ENCODE measurements at places on chromosomes 6 and 20.

DNA sequence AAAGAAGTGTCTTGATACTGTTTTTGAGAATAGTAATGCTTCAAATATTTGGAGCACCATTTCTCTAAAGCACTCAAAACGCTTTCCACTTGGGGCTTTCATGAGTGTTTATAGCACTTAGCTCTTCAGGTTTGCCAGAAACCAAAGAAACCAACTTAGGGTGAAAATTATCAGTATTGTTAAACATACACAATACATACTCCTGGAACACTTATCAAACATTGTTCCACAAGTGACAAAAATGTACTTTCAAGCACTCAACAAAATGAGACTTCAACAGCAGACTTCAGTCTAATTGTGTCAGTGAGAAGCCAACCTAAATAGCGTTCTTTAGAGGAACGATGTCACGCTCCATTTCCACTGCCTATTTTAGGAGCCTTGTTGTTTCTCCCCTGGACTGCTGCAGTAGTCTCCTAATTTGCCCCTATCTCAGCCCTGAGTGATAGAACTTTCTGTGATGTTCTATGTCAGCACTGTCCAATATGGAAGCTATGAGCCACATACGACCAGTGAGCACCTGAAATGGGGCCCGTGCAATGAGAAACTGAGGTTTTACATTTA, 461.3 kb downstream of the KIF16B start:
- DNase-seq, result no peak

DNA sequence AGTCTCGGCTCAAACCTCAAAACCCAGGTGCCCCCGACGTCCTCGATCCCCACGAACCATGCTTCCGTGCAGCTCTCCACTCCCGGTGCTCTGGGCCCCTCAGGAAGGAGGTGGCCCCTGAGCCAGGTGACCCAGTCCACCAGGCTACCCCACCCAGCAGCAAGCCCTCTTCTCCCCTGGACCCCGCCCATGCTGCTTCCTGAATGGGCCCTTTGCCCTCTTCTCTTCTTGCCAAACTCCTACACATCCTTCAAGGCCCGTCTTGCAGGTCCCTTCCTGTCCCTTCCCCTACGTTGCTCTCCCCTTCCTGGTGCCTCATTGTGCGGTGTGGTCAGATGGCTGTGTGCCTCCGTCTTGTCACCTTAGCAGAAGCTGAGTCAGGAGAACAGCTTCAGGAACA, 3.4 kb upstream of the GATA5 start:
- DNase-seq, result no peak

- no peak for DNase-seq
These were observed 49.4 kb upstream of the DACT2 start for GRCh38 chr6:168368936-168369335.

DNA sequence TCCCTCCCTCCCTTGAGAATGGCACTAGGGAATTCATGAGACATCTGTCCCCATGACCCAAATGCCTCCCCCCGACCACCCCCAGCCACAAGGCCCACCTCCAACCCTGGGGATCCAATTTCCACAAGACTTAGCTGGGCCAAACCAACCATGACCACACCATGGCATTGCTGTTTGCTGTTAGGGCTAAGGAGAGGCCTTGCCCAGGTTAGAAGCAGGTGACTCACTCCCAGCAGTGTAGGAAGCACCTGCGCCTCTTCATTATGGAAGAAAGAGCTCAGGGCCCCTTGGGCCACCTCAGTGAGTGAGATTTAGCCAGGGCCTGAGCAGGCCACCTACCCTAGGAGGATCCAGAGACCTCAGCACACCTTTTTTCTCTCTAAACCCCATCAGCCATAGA, 337.9 kb downstream of the TAF4 start:
- no peak for DNase-seq

GRCh38 chr6:116255246-116255800, 1.4 kb upstream of the TSPYL4 start:
- no peak for DNase-seq

DNA sequence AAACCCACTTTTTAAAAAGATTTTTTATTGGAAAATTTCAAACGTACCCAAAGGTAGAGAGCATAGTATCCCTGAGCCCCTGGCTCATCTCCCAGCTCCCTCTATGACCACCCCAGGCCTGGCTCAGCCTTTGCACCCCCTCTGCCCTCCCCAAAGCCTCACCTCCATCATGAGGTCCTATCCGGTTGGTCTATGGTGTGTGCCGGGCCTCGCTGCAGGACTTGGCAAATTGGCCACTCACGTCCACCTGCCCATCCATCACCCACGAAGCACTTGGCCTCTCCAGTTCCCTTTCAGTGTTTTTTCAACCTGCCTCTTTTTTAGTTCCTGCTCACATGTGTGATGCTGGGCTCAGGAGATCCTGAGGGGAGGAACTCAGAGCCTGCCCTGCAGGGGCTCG, 147.4 kb downstream of the CDH4 start:
- no peak for DNase-seq

GRCh38 chr6:157106487-157106886, 216.8 kb downstream of the TMEM242 start:
- DNase-seq, result no peak

- no peak for DNase-seq
These were observed at the start of gene GDAP1L1 for GRCh38 chr20:44247131-44247571. TSS of gene GDAP1L1 (plus strand) at chr20:44247308. CDS start at chr20:44247335, 27 bp downstream.

DNA sequence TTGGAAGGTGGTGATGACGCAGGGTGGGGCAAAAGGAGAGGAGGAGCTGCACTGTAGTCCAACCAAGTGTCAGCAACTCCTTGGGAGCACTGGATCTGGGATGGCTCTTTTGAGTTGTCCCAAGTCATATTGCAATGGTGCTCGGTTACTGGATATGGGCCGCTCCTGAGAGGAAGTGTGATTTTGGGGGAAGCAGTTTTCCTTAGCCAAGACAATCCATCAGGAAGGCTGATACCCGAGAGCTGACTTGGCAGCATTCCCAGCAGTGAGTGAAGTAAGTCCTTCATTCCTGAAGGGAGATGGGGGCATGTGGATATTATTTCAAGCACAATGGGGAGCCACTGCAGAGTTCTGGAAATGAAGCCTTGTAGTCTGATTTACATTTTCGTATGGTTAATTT, 354.1 kb downstream of the RFPL4B start:
- no peak for DNase-seq

Data from activated gamma-delta T cell treated with Interleukin-2 at 50 U/mL for 16 hours (primary cell).